ENCODE measurements at places on chromosomes 7 and 10. TPM values are rescaled to one million over a fixed set of nuclear protein-coding genes. Genes with fewer than 3 reads are reported as not detected.
A peak's percentile ranks its signal among the peaks of the same experiment; 100 is the strongest.

GRCh38 chr7:156157409-156158012, 345.2 kb upstream of the SHH start:
- DNase-seq: no peak

GRCh38 chr7:46139079-46139478, 218.0 kb upstream of the IGFBP3 start:
- no peak for DNase-seq

Gene ANLN
- 3.0 TPM for total RNA-seq

Gene LRRD1
- total RNA-seq: 0.14 TPM

GRCh38 chr10:131354380-131354779, 42.9 kb upstream of the TCERG1L start:
- no peak for DNase-seq

Gene HPSE2
- total RNA-seq: 0.14 TPM

GRCh38 chr10:126104767-126105166, 208.4 kb downstream of the FANK1 start:
- DNase-seq: no peak

GRCh38 chr7:28433039-28433438, 20.7 kb downstream of the CREB5 start:
- DNase-seq: no peak

GRCh38 chr7:48182718-48183369, 11.6 kb downstream of the ABCA13 start:
- no peak for DNase-seq

GRCh38 chr10:122530177-122530576, 30.4 kb upstream of the DMBT1 start:
- no peak for DNase-seq

DNA sequence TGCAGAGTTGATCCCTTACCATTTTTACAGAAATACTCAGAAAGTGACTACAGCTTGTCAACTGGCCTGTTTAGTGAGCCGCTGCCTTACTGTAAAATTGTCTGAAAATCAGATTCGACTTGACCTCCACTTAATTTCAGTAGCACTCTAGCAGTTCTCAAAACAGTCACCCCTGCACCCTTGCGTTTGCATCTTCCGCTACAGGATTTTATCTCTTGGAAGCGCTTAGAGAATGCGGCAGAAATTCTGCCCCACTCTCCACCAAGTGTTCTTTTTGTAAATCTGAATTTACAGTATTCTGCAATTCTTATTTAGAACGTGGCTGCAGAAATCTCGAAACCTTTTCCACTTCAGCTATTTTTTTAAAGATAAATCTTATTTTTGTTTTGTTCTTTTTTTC, 1.9 kb upstream of the TWIST1 start:
- no peak for DNase-seq

GRCh38 chr7:131652194-131652593, 95.8 kb upstream of the PODXL start:
- DNase-seq: peak; percentile 67

DNA sequence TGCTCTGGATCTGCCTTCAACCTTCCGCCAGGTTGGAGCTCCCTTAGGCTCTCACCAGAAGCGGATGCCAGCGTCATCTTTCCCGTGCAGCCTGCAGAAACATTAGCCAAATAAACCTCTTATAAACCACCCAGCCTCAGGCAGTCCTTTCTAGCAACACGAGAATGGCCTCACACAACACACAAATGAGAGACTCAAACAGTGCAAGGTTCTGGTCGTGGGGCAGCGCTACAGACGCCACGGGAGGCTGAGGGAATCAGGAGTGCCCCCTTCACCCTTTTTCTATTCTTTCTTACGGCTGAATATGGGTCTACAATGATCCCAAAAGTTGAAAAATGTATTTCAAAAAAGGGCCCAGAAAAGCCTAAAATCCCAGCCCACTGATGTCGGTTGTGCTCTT, 96.4 kb downstream of the FOXL3 start:
- DNase-seq: peak; percentile 11

DNA sequence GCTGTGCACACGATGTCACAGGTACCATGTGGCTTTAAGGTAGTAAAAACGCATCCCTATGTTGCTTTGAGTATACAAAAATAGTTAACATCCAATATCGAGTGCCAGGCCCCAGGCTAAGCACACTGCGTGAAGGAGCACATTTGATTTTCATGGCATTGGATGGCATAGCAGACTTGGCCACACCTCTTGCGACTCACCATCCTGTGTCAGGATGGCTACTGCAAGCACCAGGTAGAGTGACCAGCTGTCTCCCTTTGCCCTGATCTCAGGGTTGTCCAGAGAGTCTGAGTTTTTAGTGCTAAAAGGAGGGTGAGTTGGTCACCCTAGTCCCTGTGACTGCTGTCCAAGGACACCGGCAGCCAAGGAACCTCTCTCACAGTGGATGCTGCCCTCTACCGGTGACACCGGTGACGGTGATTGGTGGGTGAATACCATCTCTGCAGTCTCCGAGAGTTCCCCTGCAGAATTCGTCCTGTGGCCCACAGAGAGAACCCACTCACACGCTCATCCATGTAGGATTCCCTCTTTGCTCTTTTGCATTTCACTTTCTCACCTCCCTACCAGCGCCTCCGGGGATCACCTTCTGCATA, 76.1 kb downstream of the BICC1 start:
- DNase-seq: peak; percentile 79

All from posterior vena cava (tissue), 2 donors.